ENCODE measurements at places on chromosomes 5 and 9.

GRCh38 chr9:131557855-131558548, 12.7 kb downstream of the PRRT1B start:
- no peak for DNase-seq

GRCh38 chr9:4490705-4491625, 697 bp downstream of the SLC1A1 start:
- DNase-seq, result no peak

DNA sequence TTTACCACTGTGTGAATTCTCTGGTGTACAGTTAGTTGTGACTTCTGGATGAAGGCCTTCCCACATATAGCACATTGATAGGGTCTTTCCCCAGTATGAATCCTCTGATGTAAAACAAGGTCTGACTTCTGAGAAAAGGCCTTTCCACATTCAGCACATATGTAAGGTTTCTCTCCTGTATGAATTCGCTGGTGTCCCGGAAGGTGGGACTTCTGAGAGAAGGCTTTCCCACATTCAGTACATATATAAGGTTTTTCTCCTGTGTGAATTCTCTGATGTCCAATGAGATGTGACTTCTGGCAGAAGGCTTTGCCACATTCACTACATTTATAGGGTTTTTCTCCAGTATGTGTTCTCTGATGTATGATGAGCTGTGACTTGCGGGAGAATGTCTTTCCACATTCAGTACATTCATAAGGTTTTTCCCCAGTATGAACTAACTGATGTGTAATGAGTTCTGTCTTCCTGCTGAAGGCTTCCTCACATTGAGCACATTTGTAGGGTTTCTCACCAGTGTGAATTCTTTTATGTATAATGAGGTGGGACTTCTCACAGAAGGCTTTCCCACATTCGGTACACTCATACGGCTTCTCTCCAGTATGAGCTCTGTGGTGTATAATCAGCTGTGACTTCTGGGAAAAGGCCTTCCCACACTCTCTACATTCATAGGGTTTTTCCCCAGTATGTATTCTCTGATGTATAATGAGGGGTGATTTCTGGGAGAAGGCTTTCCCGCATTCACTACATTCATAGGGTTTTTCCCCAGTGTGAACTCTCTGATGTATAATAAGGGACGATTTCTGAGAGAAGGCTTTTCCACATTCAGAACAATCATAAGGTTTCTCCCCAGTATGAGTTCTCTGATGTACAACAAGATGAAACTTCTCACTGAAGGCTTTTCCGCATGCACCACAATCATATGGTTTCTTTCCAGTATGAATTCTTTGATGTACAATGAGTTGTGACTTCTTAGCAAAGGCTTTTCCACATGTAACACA, 9.1 kb downstream of the ZNF300 start:
- DNase-seq, result peak; percentile 15

GRCh38 chr9:132147839-132148238, 14.0 kb upstream of the NTNG2 start:
- no peak for DNase-seq

GRCh38 chr5:113040672-113041260, 64.2 kb downstream of the DCP2 start:
- DNase-seq, result no peak

- no peak for DNase-seq
These were observed 209.1 kb downstream of the TARS1 start for GRCh38 chr5:33649549-33650482.

- no peak for DNase-seq
These were observed 479.8 kb downstream of the DIRAS2 start for GRCh38 chr9:90162819-90163218.

DNA sequence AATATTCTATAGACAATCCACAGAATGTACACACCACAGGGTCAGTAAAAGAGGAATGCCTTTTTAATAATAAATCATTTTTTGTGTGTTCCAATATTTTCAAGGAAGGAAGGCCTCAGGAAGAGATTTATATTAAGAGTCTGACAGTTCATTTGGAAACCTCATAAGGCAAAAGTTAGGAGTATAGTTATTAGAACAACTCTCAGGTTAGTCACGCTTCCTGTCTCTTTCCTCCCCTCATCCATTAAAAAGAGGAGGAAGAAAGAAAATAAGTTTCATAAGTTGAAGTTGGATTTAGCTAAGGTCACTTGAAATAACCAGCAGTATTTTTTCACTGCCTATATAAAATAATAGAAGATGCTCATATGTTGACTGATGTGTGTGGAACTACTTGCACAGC, 863.2 kb downstream of the PTPRD start:
- DNase-seq, result no peak

DNA sequence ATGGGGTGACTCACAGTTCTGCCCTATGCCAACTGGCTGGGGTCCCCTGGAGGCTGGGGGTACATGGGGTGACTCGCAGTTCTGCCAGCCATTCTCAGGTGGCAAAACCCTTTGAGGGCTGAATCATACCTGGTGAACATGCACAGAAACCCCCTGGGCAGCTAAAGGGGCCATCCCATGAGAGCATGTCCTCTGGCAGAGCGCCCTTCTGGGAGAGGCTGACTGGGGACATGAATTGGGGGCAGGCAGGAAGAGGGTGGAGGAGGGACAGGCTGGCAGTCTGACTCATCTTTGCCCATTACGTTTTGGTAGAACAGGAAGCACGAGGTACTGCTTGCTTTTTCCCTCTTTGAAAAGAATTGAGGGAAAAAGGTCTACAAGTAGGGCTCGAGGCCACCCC, 16.7 kb downstream of the TRAF1 start:
- no peak for DNase-seq

GRCh38 chr9:70557661-70558369, 143.4 kb upstream of the KLF9 start:
- no peak for DNase-seq

- DNase-seq, result no peak
These were observed 542.5 kb downstream of the TLE1 start for GRCh38 chr9:81146684-81147337.

GRCh38 chr5:154844809-154845208, 5.6 kb downstream of the FAXDC2 start:
- DNase-seq, result no peak

DNA sequence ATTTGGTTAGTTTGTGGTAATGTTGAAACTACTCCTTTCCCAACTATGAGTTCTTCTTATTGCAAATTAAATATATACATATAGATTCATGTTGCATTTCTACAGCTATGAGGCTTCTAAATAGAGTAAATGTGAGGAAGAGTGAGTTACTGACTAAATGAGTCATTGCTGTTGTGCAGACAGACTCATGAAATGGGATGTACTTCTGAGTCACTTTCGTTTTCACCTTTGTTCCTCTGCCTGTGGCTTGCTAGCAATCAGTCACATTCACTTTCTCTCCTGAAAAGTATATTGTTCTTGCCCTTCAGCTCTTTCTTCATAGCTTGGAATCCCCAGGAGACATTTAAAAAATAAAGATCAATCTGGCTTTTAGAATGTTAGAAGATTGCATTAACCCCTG, 295.5 kb upstream of the SMC2 start:
- no peak for DNase-seq

DNA sequence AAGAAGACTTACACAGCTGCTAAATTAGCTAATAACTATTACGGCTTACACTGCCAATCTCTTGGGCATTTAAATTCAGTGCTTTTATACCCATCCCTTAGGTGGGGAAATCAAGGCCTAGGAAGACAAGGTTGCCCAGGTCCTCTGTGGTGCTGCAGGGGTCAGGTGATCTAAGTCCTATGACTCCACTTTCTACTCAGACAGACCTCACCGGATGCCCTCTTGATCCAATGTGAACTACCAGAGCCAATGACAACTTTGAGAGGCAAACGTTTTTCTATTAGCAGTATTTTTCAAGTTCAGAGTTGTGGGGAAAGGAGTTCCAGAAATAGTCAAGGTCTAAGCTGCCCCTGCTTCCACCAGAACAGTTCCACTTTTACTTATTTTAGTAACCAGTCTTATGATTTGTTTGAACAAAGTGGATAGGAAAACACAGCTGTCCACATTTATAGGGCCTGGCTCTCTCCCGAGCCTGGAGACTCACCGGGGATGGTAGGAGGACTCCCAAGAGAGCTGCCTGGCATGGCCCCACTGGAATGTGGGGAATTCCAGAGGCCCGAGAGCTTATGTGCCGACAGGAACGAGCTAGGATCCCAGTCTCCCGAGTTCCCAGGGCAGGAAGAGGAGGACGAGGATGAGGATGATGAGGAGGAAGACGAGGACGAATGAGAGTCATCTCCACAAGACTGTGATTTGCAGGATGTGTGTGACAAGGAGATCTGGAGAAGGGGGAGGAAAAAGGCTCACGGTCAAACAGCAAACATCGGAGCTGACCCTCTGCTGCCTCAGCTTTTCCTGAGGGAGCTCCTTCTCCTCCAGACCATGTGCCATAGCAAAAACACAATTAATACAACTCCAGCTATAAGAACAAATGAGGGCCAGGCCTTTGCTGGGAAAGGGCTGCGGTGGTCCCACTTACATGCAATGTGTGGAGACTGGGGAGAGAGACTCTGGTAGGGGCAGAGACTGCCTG, 16.7 kb downstream of the FAM193B start:
- DNase-seq, result no peak

GRCh38 chr5:154740483-154740882, 14.7 kb upstream of the LARP1 start:
- DNase-seq, result no peak

DNA sequence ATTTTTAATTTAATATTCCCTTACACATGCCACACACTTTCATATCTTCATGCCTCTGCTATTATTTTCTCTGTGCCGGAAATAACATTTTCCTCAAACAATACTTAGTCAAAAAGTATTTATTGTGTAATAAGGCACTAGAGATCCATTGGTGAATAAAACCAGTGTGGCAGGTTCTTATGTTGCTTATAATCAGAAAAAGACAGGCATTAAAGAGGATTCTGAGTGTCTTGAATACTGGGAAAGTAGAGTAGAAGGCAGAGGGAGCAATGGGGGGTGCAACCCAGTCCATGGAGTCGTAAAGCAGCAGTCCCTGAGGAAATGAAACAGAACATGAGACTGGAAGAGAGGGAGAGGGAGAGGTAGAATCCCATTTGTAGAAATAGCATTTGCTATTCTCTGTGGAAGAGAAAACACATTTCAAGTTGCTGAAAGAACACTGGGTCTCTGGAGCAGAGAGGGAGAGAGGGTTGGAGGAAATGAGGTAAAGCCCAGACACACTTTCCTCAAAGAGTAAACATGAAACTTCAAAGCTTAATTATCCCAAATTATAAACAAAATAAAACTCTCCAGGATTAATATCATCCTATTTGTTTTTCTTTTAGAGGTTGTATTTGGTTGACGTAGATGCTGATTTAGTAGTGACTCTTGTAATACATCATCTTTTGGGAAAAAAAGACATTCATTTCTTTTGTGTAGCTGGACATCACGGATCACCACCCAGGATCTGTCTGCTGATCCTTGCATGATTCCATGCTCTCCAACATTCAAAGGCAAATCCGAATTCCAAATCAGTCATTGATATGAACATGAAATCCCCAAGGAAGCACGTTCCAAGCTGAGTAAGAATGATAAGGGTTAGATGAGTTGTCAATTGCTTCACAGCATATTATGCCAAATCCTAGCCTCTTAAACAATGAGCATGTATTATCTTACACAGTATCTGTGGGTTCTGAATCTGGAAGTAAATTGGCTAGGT, 37.4 kb upstream of the GRAMD2B start:
- DNase-seq, result no peak

DNA sequence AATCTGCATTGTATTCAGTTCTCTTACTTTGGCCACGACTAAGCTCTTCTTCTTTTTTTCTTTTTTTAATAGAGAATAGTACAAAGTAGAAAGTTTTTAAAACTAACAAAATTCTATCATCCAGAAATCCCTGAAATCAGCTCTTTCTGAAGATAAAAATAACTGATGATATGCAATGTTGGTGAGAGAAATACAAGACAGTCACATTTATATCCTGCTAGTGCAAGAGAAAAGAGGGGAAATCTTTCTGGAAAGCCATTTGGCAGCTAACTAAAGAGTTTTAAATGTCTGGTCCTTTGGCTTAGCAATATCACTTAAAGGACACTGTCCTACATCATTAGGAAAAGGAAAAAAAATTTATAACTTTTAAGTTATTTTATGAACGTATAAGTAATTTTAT, 27.0 kb upstream of the FREM1 start:
- DNase-seq, result no peak

GRCh38 chr5:159211729-159212174, 2.4 kb upstream of the RNF145 start:
- DNase-seq, result peak; percentile 61

DNA sequence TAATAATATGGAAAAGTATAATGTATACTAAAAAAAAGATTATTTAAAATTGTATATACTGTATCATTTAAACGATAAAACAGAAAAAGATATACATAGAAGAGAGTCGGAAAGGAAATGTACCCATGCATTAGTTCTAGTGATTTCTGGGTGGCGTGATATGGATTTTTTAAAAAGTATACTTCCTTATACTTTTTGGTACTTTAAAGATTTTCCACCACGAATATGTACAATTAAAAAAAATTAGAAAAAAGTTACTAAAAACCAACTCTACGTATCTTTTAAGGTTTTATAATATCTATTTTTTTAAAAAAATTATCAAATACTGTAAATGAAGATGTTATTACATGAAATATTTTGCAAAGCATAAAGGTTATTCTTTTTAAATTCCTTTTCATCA, 12.3 kb downstream of the PHF19 start:
- DNase-seq, result no peak

DNA sequence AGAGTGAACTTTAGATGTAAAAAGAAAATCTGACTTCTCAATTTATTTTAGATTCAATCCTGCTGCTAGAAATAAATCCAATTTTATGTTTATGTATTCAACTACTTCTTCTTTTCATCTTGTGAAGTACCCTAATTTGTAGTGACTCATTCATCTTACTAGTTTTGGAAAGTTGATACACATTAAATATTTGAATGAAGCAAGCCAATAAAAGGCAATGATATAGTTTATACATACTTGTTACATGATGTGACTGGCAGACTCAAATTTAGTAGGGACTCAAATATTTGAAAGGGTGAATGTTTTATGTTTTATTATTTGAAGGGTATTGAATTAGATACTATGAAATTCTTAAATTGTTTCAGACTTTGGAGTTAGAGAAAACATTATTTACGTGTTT, 34.7 kb downstream of the CSNK1G3 start:
- no peak for DNase-seq

GRCh38 chr5:96649251-96649662, 12.9 kb upstream of the CAST start:
- no peak for DNase-seq

GRCh38 chr5:146919304-146919703, 40.7 kb upstream of the PPP2R2B start:
- DNase-seq, result no peak

DNA sequence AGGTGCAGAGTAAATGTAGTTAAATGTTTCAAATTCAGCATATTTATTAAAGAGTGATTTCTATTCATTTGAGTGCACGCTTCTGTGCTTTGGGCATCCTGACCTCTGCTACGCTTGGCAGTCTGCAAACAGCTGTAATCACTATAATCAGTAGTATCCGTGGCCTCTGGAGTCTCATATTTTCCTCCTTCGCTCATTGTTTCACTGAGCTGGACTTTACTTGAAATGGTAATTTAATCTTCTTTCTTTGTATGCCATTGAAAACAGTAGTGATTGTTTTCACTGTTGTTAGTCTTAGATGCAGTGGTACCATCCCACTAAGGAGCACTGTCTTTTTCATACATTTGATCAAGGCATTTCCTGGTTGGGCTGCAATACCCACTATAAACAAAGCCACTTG, 43.5 kb upstream of the CAVIN4 start:
- DNase-seq, result no peak

GRCh38 chr9:113659740-113660139, 196.2 kb downstream of the RGS3 start:
- no peak for DNase-seq

- peak; percentile 90 for DNase-seq
These were observed 124.6 kb upstream of the SARDH start for GRCh38 chr9:133862585-133863256.
